A172 (cell line): ENCODE measurements at places on chromosomes 16 and 17. TPM values are rescaled to one million over a fixed set of nuclear protein-coding genes. Genes with fewer than 3 reads are reported as not detected.

The KRT25 gene
- total RNA-seq, result not detected in 2 replicates

The SULT1A1 gene
- 94.4 and 111 TPM in 2 replicates for total RNA-seq

The SPIRE2 gene
- 6.9 and 12.6 TPM in 2 replicates for total RNA-seq

The SKAP1 gene
- 2.6 TPM in 1 of 2 replicates, not detected in the other for total RNA-seq

The RNF227 gene
- 1.5 and 1.8 TPM in 2 replicates for total RNA-seq

The KRT36 gene
- 0.05 TPM in 1 of 2 replicates, not detected in the other for total RNA-seq

The NHERF2 gene
- total RNA-seq, result 124 and 154 TPM in 2 replicates

The CRHR1 gene
- total RNA-seq, result 0.05 and 0.10 TPM in 2 replicates

The PRSS27 gene
- total RNA-seq, result 1.4 and 2.6 TPM in 2 replicates

The CLEC16A gene
- total RNA-seq, result 13.3 and 17.3 TPM in 2 replicates

The TMEM98 gene
- not detected in 2 replicates for total RNA-seq

The SLC13A5 gene
- 0.10 TPM in 1 of 2 replicates, not detected in the other for total RNA-seq

The KRT33A gene
- not detected in 2 replicates for total RNA-seq

The GLP2R gene
- 0.50 and 1.7 TPM in 2 replicates for total RNA-seq

The TADA2A gene
- 27.1 and 29.1 TPM in 2 replicates for total RNA-seq

The QPRT gene
- total RNA-seq, result 83.7 and 122 TPM in 2 replicates

The PLA2G10 gene
- not detected in 2 replicates for total RNA-seq

The TBC1D28 gene
- 0.12 TPM in 1 of 2 replicates, not detected in the other for total RNA-seq

The C16orf86 gene
- total RNA-seq, result not detected in 2 replicates

The CEMP1 gene
- not detected in 2 replicates for total RNA-seq
